ENCODE measurements at places on chromosomes 16 and 17.

DNA sequence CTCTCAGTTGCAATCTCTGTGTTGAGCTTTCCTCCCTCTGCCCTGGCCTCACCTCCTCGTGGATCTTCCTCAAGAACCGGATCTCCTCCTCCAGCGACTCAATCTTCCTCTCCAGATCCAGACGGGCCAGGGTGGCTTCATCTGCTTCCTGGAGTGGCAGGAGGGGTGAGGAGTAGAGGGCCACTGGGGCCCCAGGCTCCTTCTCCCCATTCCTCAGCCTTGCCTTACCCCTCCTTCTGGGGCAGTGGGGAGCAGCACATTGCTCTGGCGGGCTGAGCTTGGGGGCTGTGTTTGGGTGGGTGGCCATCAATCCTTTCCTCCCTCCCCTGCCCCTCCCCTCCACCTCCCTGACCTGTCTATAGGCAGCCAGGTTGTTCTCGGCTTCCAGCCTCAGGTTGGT, 1.6 kb downstream of the GFAP start:
- DNase-seq: no peak

GRCh38 chr17:59470624-59471297, 94.6 kb upstream of the DHX40 start:
- DNase-seq: no peak

DNA sequence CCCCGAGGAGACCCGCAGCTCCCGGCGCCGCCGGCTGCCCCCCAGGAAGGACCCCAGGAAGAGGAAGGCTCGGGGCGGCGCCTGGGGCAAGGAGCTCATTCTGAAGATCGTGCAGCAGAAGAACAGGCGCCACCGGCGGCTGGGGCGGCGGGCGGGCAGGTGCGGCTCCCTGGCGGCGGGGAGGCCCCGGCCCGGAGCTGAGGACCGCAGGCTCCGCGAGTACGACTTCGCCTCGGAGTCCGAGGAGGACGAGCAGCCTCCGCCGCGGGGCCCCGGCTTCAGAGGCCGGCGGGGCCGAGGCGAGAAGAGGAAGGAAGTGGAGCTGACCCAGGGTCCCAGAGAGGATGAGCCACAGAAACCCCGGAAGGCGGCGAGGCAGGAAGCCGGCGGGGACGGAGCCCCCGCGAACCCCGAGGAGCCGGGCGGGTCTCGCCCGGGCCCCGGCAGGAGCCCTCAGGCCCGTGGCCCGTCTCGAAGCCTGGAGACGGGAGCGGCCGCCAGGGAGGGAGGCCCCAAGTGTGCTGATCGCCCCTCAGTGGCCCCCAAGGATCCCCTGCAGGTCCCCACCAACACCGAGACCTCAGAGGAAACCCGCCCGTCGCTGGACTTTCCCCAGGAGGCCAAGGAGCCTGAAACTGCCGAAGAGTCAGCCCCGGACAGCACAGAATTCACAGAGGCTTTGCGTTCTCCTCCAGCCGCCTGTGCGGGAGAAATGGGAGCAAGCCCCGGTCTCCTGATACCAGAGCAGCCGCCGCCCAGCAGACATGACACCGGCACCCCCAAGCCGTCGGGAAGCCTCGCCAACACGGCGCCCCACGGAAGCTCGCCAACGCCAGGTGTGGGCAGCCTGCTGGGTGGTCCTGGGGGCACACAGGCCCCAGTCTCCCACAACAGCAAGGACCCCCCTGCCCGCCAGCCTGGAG, 22.3 kb upstream of the ZFPM1 start:
- no peak for DNase-seq

- peak; percentile 77 for DNase-seq
Observed at GRCh38 chr17:57948555-57949420, 6.4 kb downstream of the CUEDC1 start.

DNA sequence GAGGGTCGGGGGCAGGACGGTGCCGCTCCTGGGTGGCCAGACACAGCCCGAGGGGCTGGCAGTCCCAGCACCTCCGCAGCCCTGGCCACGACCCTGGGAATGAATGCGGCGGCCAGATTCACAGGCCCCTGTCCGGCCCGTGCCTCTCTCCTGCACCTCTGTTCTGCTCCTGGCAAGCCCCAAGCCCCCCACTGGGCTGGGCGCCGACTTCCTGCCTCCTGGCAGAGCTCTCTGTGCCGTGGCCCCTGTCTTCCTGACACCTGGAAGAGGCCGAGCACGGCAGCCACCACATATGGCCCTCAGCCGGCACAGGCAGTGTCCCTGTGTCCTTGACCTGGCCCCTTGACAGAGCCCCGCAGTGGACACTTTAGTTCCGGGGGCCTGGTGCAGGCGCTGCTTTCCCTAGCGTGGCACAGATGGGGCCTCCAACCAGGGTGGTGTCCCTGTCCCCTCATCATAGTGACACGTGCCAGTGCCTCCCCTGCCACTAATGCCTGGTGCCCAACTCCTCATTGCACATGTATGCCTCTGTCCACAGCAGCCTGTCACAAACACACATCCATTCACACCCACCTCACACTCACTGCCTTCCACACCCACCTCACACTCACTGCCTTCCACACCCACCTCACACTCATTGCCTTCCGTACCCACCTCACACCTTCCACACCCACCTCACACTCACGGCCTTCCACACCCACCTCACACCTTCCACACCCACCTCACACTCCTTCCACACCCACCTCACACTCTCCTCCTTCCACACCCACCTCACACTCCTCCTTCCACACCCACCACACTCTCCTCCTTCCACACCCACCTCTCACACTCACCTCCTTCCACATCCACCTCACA, 110.6 kb upstream of the PLCG2 start:
- DNase-seq: no peak

GRCh38 chr17:21286066-21286770, 1.7 kb downstream of the MAP2K3 start:
- peak; percentile 76 for DNase-seq

DNA sequence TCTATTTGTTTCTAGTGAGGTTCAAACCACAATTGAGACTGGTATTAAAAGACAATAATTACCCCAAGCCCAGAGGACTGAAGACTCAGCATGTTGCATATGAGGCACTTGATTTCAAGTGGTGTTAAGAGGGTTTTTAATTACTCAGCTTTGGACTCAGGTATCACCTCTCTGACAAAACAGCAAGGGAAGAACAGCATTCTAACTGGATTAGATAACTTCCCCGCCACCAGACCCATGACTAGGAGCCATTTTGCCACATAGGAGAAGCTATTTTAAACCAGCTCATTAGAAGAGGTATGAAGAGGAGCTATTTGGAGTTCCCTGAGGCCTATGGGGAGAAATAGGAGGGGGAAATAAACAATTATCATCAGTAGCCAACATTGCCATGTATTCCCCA, 226.1 kb upstream of the TOX3 start:
- DNase-seq: no peak

DNA sequence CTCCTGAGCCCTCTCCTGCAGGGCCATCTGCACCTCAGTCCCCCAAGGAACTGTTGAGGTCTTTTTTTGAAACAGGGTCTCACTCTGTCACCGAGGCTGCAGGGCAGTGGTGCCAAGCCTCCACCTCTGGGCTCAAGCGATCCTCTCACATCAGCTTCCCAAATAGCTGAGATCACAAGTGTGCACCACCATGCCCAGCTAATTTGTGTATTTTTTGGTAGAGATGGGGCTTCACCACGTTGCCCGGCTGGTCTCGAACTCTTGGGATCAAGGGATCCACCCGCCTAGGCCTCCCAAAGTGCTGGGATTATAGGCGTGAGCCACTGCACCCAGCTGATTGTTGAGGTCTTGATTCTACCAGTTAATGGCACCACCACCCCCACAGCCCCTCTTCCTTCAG, 27.9 kb upstream of the ENDOV start:
- DNase-seq: no peak

DNA sequence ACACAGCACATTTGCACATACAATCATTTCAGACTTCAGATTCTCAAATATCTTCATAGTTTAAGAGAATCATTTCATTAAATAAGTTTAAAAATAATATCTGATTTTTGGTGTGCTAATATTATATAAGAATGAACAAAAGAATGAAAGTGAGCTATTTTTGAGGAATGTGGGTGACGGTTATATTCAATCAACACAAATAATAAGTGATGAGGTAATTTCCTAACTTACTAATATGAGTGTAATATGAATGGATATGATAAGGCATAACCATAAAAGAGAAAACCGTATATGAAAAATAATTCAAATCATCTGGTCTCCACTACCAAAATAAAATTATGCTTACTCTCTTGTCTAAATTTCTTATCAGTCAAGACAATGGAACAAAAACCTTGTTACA, 68.4 kb upstream of the NACA2 start:
- no peak for DNase-seq

GRCh38 chr17:29761040-29761761, 138.5 kb upstream of the CORO6 start:
- peak; percentile 95 for DNase-seq

- DNase-seq: peak; percentile 57
Observed at GRCh38 chr16:62100651-62101050, 64.4 kb upstream of the CDH8 start.
